ENCODE measurements at places on chromosomes 1 and 21.
A peak's percentile ranks its signal among the peaks of the same experiment; 100 is the strongest.

GRCh38 chr21:43921571-43921978 lies 56.6 kb downstream of the AGPAT3 start:
- DNase-seq: no peak

GRCh38 chr1:15469361-15469760 lies 6.5 kb upstream of the CELA2B start:
- no peak for DNase-seq

GRCh38 chr1:19013826-19014548 lies 57.5 kb upstream of the IFFO2 start:
- no peak for DNase-seq

- DNase-seq: no peak
These were observed 65.2 kb downstream of the OLFML2B start for GRCh38 chr1:161958425-161958824.

GRCh38 chr1:35029761-35030160 lies 2.0 kb downstream of the ZMYM6 start:
- no peak for DNase-seq

GRCh38 chr1:53686091-53686964 lies 52.6 kb downstream of the GLIS1 start:
- no peak for DNase-seq

DNA sequence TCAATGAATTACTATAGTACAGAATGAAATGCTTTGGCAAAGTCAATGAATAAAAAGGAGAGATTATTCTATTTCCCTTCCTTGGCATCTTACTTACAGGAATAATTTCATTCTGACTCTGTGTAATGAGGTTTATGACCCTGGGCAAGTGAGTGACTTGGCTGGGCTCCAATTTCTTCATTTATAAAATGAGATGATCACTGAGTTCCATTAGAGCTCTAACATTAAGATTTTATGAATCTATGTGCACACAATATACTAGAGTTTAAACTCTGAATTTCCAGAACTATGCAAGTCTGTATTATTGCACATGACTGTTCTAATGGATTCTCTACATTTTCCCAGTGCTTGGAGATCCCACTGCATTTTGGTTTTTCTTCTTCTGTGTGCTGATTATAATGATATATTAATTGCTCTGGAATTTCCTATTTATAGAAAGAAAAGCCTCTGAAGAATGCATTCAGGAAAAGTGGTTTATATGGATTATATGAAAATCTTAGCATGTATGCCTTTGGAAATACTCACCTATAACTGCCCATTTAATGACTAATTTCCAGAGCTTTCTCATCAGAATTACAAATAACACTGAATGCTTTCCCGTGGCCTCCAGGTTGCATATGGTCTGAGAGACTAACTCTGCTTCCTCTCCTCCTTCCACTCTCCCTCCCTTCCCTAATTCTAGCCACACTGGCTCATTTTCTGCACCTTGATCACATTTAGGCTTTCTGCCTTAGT lies 97.4 kb upstream of the CHRM3 start:
- DNase-seq: no peak

- DNase-seq: no peak
These were observed 97.5 kb downstream of the LRIG2 start for GRCh38 chr1:113170519-113170918.

- DNase-seq: no peak
These were observed 32.1 kb downstream of the DYRK1A start for GRCh38 chr21:37398697-37399096.

GRCh38 chr1:156801409-156802121 lies 15.1 kb downstream of the SH2D2A start:
- DNase-seq: no peak

GRCh38 chr1:11806307-11806936 lies 431 bp downstream of the CLCN6 start:
- no peak for DNase-seq

DNA sequence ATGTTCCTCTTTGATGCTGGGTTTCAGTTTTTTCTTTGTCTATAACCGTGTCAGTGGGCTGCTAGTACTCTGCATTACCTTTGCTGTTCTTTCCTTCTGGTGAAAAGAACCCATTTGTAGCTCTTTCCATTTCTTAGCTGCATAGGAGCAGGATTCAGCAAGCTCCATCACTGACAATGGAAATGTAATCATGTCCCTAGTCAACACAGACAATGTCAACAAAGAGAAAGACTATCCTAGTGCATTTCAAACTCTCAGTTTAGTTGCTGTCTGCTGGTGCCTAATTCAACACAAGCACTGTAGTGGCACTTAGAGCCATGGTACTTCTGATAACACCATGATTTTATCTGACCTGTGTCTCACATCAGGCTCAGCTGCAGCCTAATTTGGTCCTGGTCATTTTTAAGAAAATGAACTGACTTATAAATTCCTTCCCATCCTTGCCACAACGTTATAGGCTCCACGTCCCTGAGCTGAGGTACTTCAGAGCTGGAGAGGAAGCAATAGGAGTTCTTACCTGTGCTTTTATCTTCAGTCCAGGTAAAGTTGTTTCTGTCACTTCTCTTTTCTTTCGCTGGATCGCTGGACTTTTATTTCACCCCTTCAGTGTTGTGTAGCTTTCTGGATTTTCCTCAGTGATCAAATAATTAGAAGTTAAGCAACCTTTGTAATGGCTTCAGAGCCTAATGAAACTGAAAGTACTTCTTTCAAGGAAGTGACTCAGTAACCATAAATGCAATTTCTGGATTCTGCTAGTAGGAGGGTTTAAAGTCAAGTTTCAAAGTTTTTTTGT lies at the start of gene GBP3:
Gene GBP3, minus strand, starts transcription at position 700 of the 793 bp plus-strand sequence. CDS start 2,145 bp downstream, outside the sequence.
- DNase-seq: no peak

- DNase-seq: no peak
These were observed 145.0 kb upstream of the DUSP10 start for GRCh38 chr1:221886743-221887414.

GRCh38 chr1:54945393-54945936 lies 35.0 kb upstream of the TMEM61 start:
- no peak for DNase-seq

DNA sequence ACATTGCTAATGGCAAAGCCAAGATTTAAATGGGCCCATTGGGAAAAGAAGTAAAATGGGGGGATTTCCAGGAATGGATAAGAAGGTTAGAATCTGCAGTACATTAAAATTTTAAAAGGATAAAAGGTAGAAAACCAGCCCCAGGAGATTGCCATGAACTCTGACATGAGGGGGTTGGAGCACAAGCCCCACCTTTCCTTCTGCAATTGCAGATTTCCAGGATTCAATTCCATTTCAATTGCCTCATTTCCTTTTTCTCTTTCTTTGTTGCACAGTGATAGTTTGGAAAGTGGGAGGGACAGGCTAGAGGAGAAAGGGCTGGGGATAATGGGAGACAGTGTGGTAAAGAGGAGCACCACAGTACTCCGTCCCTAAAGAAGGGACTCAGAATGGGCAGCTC lies 238.5 kb upstream of the RAB4A start:
- DNase-seq: no peak

GRCh38 chr1:16207318-16208269 lies 4.9 kb downstream of the ARHGEF19 start:
- DNase-seq: no peak

DNA sequence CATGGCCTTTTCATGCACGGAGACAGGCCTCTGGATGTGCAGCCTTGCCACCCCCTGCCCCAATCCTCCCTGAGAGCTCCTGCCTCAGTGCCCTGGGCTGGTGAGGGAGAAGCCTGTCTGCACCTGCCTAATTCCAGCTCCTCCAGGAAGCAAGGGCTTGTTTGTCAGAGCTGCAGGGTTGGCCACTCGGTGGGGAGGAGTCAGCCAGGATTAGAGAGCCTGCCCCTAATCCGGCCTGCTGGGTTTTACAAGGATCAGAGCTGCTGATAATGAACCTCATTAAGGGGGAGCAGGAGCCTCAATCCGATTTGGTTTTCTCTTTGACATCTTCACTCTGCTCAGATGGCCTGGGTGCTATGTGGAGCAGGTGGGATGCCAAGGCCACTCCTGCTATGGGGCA lies 31.9 kb upstream of the LHX4 start:
- DNase-seq: no peak

DNA sequence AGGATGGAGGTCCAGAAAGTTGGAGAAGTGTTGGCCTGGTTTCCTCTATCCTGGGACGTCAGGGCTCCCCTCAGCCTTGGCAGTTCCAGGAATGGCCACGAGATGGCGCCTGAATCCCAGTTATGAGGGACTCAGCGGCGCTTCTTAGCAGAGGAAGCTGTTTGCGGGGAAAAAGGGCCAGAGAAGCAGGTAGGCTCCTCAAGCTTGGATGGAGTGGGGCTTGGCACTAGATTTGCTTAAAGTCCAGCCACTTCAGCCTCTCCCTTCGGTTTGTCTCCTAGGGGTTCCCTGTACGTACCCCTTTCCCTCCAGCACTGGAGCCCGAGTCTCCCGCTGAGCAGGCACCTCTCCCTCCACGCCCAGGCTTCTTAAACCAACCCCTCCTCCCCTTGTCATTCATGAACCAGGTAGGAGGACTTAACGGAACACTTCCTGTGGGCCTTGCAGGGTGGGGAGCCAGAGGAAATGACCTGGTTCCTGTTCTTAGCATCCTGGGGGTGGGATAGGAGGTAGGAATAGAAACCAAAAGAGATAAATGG lies 32.0 kb upstream of the TENT5B start:
- peak; percentile 88 for DNase-seq

GRCh38 chr1:169259816-169260215 lies 107.8 kb downstream of the NME7 start:
- no peak for DNase-seq

DNA sequence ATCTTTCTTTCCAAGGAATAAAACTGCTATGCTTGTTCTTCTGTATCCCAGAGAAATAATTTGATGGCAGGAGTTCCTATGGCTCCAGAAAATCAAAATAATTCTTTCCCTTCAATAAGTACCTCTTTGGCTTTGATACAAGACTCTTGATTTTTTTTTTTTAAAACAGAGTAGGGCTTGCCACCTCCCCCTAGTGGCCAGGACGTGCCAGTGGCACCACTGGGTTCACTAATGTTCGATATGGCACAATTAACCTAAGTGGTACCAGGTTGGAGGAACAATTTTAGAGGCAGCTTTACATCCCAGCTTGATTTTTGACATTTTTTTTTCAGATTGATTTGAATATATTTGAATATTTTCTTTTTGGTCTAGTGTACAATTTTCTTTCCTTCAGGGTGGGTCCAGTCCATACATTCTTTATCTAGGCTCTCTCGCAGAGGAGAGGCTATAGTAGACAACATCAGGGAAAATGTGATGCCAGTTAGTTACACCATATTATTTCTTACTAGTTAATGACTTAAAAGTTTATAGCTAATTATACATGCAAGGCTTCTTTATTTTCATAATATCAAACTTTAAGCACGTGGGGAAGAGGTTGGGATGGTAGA lies 330.9 kb downstream of the S1PR1 start:
- DNase-seq: peak; percentile 2

GRCh38 chr1:15177710-15178166 lies 24.2 kb downstream of the TMEM51 start:
- no peak for DNase-seq

- no peak for DNase-seq
These were observed 110.0 kb downstream of the APP start for GRCh38 chr21:26060335-26061115.

- DNase-seq: no peak
These were observed 131.6 kb downstream of the TGFBR3 start for GRCh38 chr1:91754348-91754747.

- DNase-seq: no peak
These were observed 90.0 kb downstream of the ARHGEF10L start for GRCh38 chr1:17629460-17629859.

DNA sequence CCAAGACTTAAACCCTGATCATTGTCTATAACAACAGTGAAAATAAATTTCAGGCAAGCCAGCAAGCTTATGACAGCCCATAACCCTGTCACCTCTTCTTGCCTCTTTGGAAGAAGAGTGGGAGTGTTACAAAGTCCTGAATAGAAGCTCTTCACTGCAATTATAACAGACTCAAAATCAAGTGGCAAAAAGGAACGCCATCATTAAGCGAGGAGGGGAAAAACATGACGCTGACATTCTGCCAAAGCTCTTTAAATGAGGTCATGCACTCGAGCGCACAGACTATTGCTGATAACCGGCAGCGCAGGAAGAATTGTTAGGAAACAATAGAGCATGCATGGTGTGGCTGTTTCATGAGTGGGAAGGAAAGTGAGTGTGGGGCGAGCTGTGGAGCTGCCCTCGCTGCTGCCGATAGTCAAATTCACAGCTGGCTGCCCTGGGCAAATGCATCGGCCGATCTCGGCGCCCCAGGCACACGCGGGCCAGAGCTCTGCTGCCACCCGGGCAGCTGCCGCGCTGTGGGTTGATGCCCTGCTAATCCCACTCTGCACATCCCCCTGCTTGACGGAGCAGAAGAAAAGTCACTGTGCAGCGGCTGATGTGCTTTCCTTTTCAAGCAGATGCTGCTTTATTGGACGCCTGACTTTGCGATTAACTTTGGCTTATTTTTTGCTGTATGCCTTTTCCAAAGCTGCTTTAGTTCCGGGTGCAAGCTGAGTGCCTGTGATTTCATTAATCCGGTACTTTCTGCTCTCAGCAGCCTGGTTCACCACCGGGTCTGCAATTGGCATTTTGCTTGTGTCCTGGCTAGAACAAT lies 102.4 kb upstream of the ST6GALNAC5 start:
- no peak for DNase-seq

GRCh38 chr1:224406216-224406615 lies 28.4 kb downstream of the WDR26 start:
- no peak for DNase-seq

- DNase-seq: no peak
These were observed 73.7 kb upstream of the EDEM3 start for GRCh38 chr1:184828369-184828717.

- DNase-seq: no peak
These were observed 81.0 kb downstream of the SLC30A10 start for GRCh38 chr1:219847215-219847855.
